ENCODE measurements at places on chromosomes 7 and 10.

DNA sequence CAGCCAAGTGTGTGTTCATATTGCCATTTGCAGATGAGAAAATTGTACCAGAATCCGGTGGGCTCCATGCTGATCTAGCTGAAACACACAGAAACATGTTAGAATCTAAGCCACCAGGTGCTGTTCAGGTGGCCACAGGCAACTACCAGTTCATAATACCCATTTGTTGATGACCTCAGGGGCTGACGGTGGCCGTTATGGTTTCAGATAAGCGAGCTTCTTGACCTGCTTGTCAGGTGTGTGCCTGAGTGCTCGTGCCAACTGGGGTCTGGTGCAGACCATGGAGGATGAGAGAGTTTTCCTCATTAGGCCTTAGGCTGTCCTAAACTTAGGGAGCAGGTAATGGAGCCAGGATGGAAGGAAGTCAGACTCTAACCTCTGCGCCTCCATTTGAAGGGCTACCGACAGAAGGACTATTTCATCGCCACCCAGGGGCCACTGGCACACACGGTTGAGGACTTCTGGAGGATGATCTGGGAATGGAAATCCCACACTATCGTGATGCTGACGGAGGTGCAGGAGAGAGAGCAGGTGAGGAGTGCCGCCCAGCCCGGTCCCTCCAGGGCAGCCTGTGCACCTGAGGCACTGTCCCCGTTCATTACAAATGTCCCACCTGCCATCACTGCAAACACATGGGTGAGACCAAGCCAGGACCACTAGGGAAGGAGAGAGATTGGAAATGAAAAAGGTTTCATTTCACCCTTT lies 53.1 kb downstream of the MKI67 start:
- no peak for DNase-seq

GRCh38 chr10:20988357-20988983 lies 91.4 kb upstream of the NEBL start:
- no peak for DNase-seq

DNA sequence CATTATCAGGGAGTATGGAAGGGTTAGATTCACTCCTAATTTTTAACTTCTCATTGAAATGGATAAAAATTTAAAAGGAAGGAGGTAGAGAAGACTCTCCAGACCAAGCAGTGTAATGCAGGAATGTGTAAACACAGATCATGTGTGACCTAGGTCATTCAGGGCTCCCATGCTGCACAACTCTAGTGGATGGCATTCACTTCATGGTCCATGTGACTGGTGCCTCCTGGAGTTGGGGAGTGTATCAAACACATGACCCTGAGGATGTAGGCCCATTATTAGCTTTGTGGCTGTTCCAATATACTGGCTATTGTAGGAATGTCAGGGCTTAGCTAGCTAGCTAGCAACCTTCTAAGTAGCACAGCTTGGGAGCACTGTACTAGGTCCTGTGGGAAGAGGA lies 109.9 kb downstream of the SLC25A13 start:
- DNase-seq: no peak

GRCh38 chr10:20858292-20859124 lies 38.6 kb downstream of the NEBL start:
- DNase-seq: no peak

GRCh38 chr10:80090121-80090520 lies 11.7 kb downstream of the TMEM254 start:
- no peak for DNase-seq

DNA sequence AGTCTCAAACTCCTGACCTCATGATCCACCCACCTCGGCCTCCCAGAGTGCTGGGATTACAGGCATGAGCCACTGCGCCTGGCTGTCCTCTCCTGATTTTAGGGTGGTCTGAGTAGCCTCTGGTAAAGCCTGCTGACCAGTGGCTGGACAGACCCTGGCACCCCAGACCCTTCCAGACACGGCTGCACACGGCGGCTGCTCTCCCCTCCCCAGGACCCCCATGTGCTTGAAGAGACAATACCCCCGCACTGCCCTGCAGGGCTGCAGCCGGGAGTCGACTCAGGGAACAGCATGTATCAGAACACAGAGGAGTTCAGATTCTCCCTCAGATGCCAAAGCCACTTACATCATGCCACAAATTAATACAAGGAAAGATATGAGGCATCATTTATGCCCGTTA lies 58.3 kb upstream of the CFAP46 start:
- no peak for DNase-seq

- no peak for DNase-seq
These were observed 7.2 kb downstream of the ZNF862 start for GRCh38 chr7:149845257-149845980.

GRCh38 chr7:77475181-77475580 lies 59.0 kb upstream of the GSAP start:
- no peak for DNase-seq

DNA sequence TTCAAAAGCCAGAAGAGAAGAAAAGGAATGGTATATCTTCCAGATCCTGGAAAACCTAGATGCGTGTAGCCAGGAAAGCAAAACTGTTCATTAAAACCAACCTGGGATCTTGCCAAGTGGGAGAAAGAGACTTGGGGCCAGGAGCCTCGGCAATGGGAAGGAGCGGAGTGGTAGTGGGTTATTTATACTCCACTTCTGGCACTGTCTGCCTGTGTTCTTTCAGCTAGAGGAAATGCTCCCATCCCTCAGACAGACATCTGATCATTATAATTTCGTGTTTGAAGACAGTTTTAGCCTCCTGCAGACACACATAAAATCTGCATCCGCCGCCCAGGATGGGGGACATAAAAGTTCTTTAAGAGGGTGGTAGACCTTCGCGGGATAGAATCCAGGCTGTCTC lies 421.6 kb downstream of the RPS24 start:
- no peak for DNase-seq

DNA sequence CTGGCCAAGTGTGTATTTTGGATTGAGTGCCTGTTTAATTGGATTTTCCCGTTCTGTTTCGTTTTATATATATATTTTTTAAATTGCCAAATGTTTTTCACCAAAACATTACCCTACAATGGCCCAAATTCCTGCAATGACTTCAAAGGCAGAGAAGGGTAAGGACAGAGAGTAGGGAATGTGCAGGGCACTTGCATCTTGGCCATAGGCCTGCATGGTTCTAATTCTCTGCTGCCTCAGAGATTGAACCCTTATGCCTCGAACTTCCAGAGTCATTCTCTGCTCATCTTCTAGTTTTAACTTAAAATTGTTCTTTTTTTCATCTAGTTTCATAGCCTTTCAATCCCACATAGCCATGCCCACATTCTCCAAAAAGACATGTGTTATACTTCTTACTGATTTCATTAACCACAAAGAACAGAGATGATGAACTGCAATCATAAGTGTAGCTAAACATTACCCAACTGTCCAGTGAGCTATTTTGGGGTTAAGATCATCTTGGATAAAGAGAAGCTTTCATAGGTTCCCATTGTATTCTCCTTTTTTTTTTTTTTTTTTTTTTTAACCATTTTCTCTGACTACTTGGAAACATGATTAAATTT lies 177.6 kb downstream of the PLXDC2 start:
- no peak for DNase-seq

DNA sequence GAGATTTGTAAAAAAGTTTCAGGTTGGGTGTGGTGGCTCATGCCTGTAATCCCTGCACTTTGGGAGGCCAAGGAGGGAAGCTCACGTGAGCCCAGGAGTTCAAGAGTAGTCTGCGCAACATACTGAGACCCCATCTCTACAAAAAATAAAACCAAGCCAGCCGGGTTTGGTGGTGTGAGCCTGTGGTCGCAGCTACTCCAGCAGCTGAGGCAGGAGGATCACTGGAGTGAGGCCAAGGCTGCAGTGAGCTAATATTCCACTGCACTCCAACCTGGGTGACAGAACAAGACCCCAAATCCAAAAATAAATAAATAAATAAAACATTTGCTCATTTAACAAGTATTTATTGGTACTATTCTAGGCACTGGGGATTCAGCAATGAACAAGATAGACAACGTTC lies 1.5 kb upstream of the CHCHD1 start:
- DNase-seq: no peak

- no peak for DNase-seq
These were observed 186.2 kb upstream of the BMPER start for GRCh38 chr7:33719059-33719581.

DNA sequence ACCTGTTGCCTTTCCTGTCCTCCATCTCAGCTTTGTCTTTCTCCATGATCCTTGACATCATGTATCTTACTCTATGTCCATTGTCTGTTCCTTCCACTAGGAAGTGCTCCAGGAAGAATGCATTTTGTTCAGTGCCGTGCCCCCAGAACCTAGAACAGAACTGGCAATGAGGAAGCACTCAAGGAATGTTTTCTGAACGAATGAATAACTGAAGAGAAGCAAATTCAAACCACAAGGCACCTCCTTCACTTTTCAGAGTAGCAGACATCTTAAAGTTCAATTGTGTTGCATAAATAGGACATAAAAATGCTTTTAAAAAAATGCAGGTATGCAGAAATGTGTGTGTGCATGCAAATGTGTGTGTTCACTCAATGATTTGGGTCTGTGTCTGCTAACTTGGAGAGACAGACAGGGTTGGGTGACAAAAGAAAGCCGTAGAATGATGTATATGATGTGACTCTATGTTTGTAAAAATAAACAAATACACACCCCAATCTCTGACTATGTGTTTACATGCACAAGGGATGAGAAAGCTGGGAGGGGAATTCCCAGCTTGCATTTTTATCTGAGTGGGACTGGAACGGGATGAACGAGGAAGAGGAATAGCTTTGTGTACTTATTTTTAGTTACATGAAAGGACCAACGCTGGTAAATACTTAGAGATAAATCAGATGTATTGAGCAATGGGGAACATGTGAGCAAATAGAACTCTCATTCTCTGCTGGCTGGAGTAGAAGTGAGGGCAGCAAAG lies 237.7 kb downstream of the FANK1 start:
- DNase-seq: no peak

GRCh38 chr7:91869661-91870060 lies 10.8 kb downstream of the MTERF1 start:
- DNase-seq: no peak

DNA sequence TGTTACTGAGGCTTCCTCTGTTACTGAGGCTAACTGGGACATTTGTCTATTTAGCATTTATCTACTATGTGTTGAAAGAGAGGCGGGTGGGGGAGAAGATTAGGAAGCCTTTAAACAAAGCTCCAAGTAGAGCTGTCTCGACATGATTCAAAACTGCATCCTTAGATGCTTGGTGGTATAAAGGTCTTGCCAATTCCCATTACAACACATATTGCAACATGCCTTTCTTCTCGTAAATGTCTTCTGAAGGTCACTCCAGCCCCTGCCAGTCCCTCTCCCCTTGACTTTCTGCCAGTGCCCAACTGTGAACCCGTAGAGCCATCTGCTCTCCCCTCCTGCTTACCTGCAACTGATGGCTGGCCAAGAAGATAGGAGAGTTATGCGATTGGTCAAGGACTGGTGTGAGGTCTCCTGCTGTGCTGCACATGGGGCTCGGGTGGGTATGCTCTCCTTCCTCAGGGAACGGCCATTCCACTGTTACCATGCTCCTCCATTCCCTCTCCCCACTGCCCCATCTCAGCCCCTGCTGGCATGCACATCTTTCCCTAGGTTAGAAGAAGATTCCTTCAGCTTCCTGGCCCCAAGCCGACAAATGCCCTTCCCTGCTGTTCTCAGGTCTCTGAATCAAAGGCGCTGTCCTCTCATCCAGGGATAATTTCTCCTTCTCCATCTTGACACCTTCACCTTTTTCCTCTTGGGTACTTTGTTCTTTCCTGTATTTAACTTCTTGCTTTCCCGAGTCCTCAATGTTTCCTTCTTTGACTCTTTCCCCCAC lies 43.6 kb upstream of the ZNF32 start:
- no peak for DNase-seq

DNA sequence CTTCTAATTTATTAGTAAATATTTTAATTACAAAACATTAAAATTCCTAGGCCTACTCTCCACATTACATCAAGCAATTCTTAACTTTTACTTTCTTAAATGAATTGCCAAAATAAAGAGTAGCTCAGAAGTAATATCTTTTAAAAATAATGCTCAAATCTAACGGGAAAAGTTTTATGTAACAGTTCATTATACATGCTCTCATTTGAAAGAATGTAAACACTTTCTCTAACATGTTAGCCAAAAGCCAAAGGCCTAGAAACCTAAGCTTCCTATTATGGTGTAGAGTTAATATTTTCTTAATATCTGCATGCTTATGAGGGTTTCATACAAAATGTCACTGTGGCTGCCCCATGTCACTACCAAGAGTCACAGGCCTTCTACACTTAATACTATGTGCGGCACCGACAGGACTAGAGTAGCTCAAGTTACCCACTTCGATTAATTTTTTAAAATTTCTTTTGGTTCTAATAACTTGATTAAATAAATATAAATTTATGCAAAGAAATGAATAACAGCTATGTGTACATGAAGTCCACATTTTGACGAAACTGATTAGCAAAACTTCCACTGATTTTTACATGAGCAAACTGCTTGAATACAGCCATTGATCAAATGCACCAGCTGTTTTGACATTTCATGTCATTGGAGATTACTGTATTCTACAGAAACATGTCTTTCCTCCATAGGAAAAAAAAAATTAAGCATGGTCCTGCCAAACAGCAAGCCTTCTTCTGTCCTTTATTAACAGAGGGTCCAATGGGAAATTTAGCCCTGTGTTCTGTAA lies 3.5 kb downstream of the COBL start:
- DNase-seq: no peak

GRCh38 chr10:74244097-74244685 lies 93.2 kb downstream of the ADK start:
- no peak for DNase-seq

- no peak for DNase-seq
These were observed 180.1 kb downstream of the ARID5B start for GRCh38 chr10:62081341-62082270.

GRCh38 chr7:79540592-79540991 lies 87.1 kb upstream of the MAGI2 start:
- DNase-seq: no peak

DNA sequence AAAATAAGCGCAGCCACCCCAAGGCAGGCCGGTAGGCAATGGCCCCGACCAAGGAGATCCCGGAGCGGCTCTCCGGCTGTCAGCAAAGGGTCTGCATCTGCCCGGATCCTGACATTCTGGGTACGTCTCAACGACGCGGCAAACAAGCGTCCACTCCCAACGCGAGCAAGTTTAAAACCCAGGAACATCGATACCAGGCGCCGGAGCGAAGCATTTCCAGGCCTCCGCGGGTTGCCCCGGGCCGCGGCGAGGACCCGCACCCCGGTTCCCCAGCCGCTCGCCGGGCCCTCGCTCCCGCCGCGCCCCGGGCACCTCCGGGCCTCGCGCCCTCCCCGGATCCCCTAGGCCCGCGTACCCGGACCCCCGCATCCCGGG lies 453 bp downstream of the URGCP start:
- DNase-seq: no peak

GRCh38 chr10:103610921-103611511 lies 117.5 kb downstream of the NEURL1 start:
- no peak for DNase-seq
